ENCODE measurements at places on chromosomes 4 and X.
A peak's percentile ranks its signal among the peaks of the same experiment; 100 is the strongest.

DNA sequence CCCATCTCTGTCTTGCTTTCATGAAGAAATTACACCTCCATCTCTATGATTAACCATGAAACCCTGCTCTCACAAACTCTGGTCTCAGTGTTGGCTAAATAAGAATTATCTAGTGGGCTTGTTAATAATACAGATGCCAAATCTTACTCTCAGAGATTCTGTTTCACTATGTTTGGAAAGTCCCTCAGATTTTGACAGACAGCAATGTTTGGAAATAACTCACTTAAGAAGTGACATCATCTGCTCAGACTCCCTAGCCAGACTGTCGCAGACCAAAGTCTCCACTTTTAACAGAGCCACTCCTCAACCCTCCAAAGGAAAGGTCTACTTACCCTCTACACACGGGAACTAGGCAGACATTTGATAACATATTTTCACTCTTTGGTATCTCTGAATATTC is 328.5 kb upstream of the FGF16 start:
- no peak overlapping the region for H3K4me3 ChIP-seq
- no peak for DNase-seq
- no peaks in the 10 kb centered on the region for H3K27me3 ChIP-seq
- H3K27ac ChIP-seq, result no peak overlapping the region
- H3K36me3 ChIP-seq, result no peaks in the 10 kb centered on the region

GRCh38 chrX:638482-639131 is 8.0 kb downstream of the SHOX start:
- H3K4me1 ChIP-seq, result no peaks in the 10 kb centered on the region
- no peak overlapping the region for H3K4me3 ChIP-seq
- H3K36me3 ChIP-seq, result no peaks in the 10 kb centered on the region
- DNase-seq, result no peak

DNA sequence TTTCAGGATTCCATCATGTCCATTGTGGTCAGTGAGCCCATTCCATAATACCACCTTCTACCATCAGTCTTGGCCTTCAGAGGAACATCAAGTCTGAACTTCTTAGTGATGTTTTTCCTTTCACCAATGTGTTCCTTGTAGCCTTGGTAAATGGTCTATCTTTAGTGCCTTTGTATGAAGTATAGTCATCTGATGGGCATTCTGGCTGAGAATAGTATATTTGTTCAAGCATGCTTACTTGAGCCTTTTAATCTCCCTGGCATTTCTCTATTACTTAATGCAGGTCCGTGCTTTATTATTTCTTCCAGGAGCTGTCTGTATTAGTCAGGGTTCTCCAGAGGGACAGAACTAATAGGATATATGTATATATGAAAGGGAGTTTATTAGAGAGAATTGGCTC is 99.7 kb downstream of the TLL1 start:
- H3K4me3 ChIP-seq, result no peak overlapping the region
- no peaks in the 10 kb centered on the region for H3K27me3 ChIP-seq
- DNase-seq, result no peak
- no peaks in the 10 kb centered on the region for H3K36me3 ChIP-seq

DNA sequence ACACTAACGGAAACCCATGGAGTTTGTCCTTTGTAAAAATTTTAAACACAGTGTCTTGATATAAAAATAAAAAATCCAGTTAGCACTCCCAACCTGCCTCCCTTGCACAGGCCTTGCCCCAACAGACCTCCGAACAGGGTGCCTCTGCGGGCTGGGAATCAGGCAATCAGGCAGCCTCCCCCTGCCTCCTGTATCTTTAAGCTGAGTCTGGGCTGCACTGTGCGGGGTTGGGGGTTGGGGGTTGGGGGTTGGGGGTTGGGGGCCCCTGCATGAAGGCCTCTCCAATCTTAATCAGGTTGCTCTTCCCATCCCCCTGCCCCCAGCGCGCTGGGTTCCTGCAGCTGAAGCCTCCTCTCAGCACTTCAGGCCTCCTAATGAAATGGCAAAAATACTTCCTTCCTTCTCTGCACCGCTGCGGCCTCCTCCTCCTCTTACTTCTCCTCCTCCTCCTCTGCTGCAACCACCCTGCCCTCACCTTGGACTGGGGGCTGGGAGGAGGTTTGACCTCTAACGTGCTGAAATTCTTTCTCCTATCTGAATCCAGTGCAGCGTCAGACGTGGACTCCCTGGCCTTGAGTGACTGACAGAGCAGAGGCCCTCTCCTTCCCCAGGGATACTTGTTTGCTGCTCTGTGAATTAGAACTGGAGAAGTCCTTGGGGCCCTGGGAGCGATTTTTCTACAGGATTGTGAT is 26.6 kb downstream of the NLGN3 start:
- H3K4me1 ChIP-seq, result no peaks in the 10 kb centered on the region
- no peak overlapping the region for H3K4me3 ChIP-seq
- H3K27ac ChIP-seq, result no peak overlapping the region
- H3K27me3 ChIP-seq, result no peaks in the 10 kb centered on the region
- no peak for DNase-seq

- H3K36me3 ChIP-seq, result no peaks in the 10 kb centered on the region
- H3K27ac ChIP-seq, result no peak within 1 kb of the TSS
- DNase-seq, result no peak
- peak within 1 kb of the TSS; percentile 67 for H3K4me3 ChIP-seq
- H3K4me1 ChIP-seq, result peaks cover 17% of the 10 kb centered on the region
Observed at GRCh38 chr4:42152507-42153504, at the start of gene BEND4. Gene BEND4 (minus strand): TSS chr4:42152655. CDS start chr4:42152143, 512 bp downstream.

- no peaks in the 10 kb centered on the region for H3K36me3 ChIP-seq
- H3K4me3 ChIP-seq, result no peak overlapping the region
- no peaks in the 10 kb centered on the region for H3K4me1 ChIP-seq
- no peak overlapping the region for H3K27ac ChIP-seq
- no peak for DNase-seq
- no peaks in the 10 kb centered on the region for H3K27me3 ChIP-seq
Observed at GRCh38 chr4:126057371-126057770, 742.6 kb downstream of the FAT4 start.

GRCh38 chr4:76957004-76957738 is 7.6 kb downstream of the SEPTIN11 start:
- no peaks in the 10 kb centered on the region for H3K36me3 ChIP-seq
- H3K27me3 ChIP-seq, result no peaks in the 10 kb centered on the region
- no peak for DNase-seq
- H3K4me1 ChIP-seq, result peaks cover 9% of the 10 kb centered on the region

- peaks cover 6% of the 10 kb centered on the region for H3K4me1 ChIP-seq
- no peaks in the 10 kb centered on the region for H3K36me3 ChIP-seq
- no peak overlapping the region for H3K27ac ChIP-seq
- DNase-seq, result no peak
- no peak overlapping the region for H3K4me3 ChIP-seq
Observed at GRCh38 chr4:175421506-175421905, 390.6 kb downstream of the GPM6A start.

GRCh38 chr4:114132830-114133229 is 153.4 kb upstream of the ARSJ start:
- peaks cover 3% of the 10 kb centered on the region for H3K4me1 ChIP-seq
- no peaks in the 10 kb centered on the region for H3K36me3 ChIP-seq
- H3K27me3 ChIP-seq, result no peaks in the 10 kb centered on the region

- no peaks in the 10 kb centered on the region for H3K4me1 ChIP-seq
- DNase-seq, result no peak
- H3K36me3 ChIP-seq, result no peaks in the 10 kb centered on the region
- no peaks in the 10 kb centered on the region for H3K27me3 ChIP-seq
- no peak overlapping the region for H3K4me3 ChIP-seq
Observed at GRCh38 chrX:77628294-77629025, 157.6 kb downstream of the ATRX start.

- no peak for DNase-seq
- H3K27me3 ChIP-seq, result no peaks in the 10 kb centered on the region
- H3K4me3 ChIP-seq, result no peak overlapping the region
- peaks cover 8% of the 10 kb centered on the region for H3K36me3 ChIP-seq
- no peaks in the 10 kb centered on the region for H3K4me1 ChIP-seq
Observed at GRCh38 chr4:140635606-140636005, 66.8 kb upstream of the UCP1 start.

GRCh38 chr4:89300499-89300898 is 7.1 kb downstream of the GPRIN3 start:
- H3K4me1 ChIP-seq, result peaks cover 7% of the 10 kb centered on the region
- no peak overlapping the region for H3K27ac ChIP-seq
- no peak overlapping the region for H3K4me3 ChIP-seq
- H3K27me3 ChIP-seq, result no peaks in the 10 kb centered on the region

DNA sequence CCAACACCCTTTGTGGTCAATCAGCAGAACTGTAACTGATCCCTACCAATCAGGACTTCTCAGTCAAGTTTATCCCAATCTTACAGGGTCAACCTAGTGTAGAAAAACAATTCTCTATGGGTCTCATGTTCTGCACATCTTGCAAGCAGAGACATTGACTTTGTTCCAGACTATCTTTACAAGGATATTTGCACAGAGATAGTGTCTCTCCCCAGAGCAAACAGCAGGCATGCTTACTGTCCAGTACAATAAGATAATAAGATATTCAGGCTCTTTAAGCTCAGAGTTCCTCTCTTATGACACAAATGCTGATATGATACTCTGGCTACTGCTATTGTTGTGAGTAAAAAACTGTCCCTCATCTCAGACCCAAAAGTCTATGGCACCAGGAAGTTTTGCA is 53.2 kb downstream of the ACSL4 start:
- H3K4me3 ChIP-seq, result no peak overlapping the region
- peaks cover 4% of the 10 kb centered on the region for H3K36me3 ChIP-seq
- DNase-seq, result no peak
- no peaks in the 10 kb centered on the region for H3K27me3 ChIP-seq
- H3K27ac ChIP-seq, result no peak overlapping the region

DNA sequence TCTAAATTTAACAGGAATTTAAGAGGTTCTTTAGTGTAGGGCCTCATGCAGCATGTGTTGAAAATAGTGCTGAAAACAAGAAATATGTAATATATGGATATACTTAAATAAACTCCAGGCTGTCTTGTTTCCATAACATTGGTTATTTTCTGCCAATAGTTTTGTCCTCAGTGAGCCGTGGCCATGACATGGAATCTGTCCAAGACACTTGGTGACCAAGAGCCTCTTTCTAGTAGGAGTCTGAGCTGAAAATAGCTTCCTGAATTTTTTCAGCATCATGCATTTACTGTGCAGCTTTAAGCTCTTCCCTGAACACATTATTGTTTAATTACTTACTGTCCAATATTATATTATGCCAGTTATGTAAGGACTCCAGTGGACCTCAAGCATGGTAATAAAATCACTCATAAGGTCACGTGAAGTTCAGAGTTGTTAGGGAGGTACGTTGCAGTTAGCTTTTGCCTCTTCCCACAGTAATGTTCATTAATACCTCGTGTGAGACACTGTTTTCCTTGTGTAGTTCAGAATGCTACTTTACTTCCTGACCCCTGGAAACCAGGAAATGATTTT is 488.2 kb downstream of the GRID2 start:
- no peaks in the 10 kb centered on the region for H3K4me1 ChIP-seq
- H3K27me3 ChIP-seq, result no peaks in the 10 kb centered on the region
- DNase-seq, result no peak
- H3K36me3 ChIP-seq, result no peaks in the 10 kb centered on the region
- H3K4me3 ChIP-seq, result no peak overlapping the region
- no peak overlapping the region for H3K27ac ChIP-seq

DNA sequence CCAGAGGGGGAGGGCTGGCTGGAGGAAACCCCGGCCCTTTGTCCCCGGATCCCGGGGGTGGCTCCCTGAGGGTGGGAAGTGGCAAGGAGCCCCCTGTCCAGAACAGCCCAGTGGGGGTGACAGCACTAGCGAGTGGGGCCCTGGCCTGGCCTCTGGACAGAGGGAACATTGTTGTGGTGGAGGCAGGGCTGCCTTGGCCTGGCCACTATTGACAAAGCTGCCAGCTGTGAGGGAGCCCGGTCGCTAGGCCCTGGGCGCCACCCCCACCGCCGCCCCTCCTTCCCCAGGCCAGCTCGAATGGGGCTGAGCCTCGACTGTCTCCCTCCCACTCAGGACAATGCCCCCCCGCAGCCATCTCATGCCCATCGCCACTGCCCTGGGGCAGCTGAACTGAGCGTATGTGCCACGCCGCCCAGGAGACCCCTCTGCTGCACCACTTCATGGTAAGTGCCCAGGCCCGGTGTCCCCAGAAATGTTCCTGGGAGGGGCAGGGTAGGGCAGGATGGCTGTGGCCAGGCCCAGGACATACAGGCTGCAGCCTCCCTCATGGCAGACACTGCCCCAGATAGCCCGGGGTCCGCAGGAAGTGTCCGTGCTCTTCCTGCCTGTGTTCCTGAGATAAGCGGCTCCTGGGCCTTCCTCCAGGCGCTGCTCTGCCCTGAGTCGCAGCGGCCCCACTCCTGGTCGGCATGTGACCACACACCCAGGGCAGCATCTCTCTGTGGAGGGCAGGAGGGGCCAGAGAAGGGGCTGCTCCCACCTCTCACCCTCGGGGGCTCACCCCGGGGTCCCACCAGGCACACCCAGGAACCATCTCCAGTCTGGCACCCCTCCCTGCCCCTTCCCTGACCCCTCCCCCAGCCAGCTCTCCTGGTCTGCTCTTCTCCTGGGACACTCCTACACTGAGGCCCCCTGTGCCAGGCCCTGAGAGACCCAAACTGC is 1.4 kb downstream of the PLXNB3 start:
- no peaks in the 10 kb centered on the region for H3K4me1 ChIP-seq
- no peaks in the 10 kb centered on the region for H3K27me3 ChIP-seq
- no peaks in the 10 kb centered on the region for H3K36me3 ChIP-seq

GRCh38 chr4:139816856-139817255 is 151.2 kb downstream of the MGST2 start:
- H3K4me3 ChIP-seq, result no peak overlapping the region
- no peaks in the 10 kb centered on the region for H3K36me3 ChIP-seq
- H3K4me1 ChIP-seq, result peaks cover 29% of the 10 kb centered on the region

GRCh38 chr4:20512985-20513384 is 187.3 kb upstream of the PACRGL start:
- DNase-seq, result no peak
- H3K36me3 ChIP-seq, result no peaks in the 10 kb centered on the region

- peaks cover 71% of the 10 kb centered on the region for H3K4me1 ChIP-seq
- no peak for DNase-seq
- H3K27ac ChIP-seq, result no peak overlapping the region
- no peak overlapping the region for H3K4me3 ChIP-seq
- no peaks in the 10 kb centered on the region for H3K36me3 ChIP-seq
Observed at GRCh38 chr4:156778606-156779005, 193.0 kb downstream of the PDGFC start.

All from thoracic aorta (tissue), 2 donors.